Hematopoietic multipotent progenitor cell treated with erythropoietin and hydrocortisone succinate and interleukin-3 and kit ligand, for 6 days (in vitro differentiated cells): ENCODE measurements at places on chromosomes 6 and 20.

DNA sequence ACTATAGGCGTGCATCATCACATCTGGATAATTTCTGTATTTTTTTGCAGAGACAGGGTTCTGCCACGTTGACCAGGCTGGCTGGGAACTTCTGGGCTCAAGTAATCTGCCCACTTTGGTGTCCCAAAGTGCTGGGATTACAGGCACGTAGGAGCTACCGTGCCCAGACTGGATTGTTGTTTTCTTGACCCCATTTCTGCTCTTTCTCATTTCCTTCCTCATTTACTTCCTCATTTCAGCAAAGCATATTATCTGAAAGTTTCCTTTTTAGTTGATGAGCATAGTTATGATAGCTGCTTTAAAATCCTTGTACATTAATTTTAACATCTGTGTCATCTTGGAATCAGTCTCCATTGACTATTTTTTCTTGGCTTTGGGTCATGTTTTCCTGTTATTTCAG is 301.0 kb upstream of the RUNX2 start:
- no peak for DNase-seq

GRCh38 chr20:60268491-60268890 is 310.3 kb downstream of the CDH26 start:
- DNase-seq = no peak

DNA sequence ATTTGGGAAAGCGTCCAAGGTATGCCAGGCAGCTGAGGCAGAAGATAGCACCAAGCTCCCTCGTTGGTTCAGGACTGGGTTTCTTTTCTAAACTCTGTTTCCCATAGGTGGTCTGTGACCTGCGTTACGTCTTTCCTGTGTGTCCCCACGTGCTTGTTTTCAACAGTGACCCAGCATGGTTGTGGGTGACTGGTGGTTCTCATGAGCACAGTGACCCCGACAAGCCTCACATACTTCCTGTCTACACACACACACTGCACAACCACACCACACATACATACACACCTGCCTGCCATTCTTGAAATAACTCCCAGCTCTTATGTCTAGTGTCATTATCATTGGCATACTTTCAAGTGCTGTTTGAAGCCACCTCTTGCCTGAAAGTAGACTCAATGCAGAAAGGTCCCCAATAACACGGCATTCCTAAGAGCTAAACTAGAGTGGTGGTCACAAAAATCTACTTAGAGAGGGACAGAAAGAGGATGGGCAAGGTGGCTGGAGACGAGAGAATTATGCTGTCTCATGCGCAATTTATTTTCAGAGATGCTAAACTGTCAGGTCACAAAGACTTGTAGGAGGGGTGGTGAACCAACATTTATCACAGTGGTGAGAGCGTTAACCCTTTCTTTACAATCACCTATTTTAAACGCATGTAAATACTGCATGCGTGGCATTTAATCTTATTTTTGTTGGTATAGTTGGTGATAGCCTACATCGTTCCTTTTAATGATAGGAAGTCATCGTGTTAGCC is 66.7 kb downstream of the GCNT2 start:
- peak; percentile 85 for DNase-seq

DNA sequence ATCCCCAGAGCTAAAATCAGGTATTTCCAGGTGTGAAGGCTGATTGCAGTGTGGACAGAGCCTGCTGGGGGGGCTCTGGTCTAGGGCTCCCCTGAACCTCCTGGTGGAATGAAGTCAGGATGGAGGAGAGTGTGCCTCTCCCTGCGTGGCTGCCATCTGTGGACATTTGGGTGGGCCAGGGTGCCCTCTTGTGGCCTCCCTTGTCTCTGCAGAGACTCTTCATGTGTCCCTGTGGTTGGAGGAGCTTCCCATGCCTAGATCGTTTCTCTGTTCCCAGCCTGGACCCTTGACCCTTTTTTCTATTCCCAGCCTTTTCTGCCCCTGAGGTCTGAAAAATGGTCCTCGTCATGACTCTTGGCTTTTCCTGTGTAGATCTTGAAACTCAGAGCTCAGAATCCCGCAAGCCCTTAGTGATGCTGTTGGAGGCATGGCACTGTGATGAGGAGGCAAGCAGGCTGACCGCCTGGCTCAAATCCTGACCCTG is 9.9 kb upstream of the PSMF1 start:
- DNase-seq = peak; percentile 77

DNA sequence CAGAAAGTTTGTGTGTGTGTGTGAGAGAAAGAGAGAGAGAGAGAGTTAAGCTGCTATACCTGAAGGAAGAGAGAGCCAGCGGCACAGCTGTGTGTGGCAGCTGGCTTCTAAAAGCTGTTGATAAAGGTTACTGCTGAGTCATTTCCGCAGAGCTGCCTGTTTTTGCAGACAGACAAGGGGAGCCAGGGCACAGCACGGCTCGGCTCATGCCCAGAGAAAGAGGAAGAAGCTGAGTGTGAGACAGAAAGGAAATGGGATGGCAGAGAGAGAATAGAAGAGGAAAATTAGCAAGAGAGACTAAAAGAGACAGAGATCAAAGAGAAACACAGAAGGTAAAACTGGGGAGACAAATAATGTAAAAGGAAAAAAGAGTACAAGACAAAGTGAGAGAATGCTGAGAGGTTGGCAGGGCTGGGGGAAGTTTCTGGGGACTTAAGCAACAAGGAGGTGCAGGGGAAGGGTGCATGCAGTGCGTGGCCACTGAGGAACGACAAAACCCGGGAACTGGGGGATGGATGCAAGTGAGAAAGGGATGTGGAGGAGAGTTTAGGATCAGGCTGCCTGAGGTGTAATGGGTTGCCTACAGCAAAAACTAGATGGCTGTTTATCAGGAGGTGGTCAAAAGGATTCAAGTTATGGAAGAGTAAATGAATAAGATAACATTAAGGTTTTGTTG is 22.7 kb downstream of the HLA-A start:
- DNase-seq = peak; percentile 98
